ENCODE measurements at places on chromosomes 13 and 19.

GRCh38 chr19:50794876-50795663 is 4.9 kb downstream of the ACP4 start:
- DNase-seq = no peak

DNA sequence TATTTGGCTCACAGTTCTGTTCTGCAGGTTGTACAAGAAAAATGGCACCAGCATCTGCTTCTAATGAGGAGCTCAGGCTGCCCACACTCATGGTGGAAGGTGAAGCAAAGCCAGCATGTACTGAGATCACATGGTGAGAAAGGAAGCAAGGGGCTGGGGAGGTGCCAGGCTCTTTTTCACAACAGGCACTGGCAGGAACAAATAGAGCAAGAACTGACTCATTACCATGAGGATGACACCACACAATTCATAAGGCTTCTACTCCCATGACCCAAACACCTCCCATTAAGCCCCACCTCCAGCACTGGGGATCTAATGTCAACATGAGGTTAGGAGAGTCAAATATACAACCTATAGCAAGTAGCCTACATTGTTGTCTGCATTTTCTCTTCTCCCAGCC is 522.6 kb downstream of the RFC3 start:
- DNase-seq = no peak

GRCh38 chr19:55578761-55579747 is 1.6 kb downstream of the ZNF579 start:
- peak; percentile 39 for DNase-seq

DNA sequence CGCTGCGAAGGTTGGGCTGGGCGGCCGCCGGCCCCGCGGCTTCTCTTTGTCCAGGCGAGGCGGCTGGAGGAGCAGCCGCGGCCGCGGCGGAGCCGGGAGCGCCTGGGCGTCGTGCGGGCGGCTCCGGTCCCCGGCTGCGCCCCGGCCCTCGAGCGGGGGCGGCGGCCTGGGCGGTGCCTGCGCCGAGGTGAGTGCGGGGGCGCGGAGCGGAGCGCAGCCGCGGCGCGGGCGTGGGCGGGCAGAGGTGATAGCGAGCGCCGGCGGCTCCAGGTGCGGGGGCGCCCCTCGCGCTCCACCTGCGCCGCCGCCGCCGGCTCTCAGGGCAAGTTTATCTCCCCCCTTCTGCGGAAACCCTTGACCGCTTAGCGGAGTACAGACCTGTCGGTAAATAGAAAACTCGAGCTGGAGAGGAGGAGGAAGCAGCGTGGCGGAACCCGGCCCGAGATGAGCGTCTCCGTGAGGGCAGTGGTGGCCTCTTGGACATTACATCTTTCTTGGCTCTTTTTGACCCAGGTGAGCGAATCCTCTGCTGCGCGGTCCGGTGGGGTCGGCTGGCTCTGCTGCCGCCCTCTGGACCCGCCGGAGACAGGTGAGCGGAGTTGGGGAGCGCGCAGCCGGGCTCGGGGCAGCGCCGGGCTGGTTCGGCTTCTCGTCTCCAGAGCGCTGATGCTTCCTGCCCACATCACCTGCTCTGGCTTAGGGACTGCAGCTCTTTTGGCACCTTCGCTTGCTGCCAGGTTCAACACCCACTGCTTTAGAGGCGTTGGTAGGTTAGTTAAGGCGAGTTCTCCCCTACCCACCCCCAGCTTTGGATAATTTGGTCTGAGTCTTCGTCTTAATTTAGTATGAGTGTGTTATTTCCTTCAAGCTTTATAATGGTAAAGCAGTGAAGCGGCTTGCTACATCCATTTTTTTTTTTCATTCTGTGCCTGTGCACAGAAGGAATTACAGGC is at the start of gene MTUS2:
Gene MTUS2, plus strand, starts transcription at position 241 of the 953 bp plus-strand sequence.
- DNase-seq = no peak

GRCh38 chr19:1168572-1169410 is 5.3 kb downstream of the SBNO2 start:
- DNase-seq = no peak

DNA sequence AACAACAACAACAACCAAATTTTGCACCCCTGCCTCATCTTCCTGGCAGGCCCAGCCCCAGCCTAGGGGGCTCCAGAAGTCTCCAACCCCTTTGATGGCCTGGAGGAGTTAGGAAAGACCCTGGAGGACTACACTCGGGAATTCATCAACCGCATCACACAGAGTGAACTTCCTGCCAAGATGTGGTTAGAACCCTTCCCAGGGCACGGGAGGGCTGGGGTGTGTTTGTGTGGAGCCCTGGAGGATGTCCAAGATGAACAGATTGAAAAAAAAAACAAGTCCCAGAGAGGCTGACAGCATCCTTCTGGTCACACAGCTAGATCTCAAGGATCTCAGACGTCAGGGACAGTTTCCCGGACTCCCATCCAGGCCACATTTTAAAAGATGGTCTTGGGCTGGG is 13.3 kb downstream of the APOC1 start:
- no peak for DNase-seq

DNA sequence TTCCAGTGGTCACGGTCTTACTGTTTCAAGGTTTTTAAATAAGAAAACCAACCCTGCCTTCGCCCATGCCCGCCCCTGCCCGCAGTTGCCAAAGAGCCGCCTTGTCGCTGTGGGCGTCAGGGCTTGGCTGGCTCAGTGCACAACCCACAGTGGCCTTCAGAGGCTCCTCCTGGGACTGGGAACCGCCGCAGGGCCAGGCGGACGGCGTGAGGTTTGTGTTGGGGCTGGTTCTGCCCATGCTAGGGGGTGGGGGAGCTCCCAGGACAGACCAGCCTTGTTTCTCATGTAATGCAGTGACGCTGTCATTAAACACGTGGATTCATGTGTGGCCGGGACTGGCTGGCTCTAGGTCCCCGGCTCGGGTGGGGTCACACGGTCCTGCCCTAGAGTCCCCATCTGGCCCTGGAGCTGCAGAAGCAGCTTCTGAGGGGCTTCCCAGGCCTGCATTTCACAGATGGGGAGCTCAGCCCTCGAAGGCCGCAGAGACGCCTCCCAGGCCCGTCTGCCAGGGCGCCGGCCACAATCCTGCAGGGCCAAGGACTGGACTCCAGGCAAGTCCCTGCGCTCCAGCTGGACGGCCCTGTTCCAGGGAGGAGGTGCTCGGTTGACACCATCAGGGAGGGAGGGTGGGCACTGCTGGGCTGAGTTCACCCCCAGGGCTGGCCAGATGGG is 2.4 kb upstream of the TEKTIP1 start:
- peak; percentile 74 for DNase-seq

GRCh38 chr19:40231544-40232424 is 5.3 kb upstream of the CCNP start:
- DNase-seq = peak; percentile 61

- no peak for DNase-seq
These were observed 87.6 kb upstream of the STK24 start for GRCh38 chr13:98664510-98664909.

GRCh38 chr19:58007285-58007684 is 4.7 kb upstream of the ZNF606 start:
- no peak for DNase-seq

DNA sequence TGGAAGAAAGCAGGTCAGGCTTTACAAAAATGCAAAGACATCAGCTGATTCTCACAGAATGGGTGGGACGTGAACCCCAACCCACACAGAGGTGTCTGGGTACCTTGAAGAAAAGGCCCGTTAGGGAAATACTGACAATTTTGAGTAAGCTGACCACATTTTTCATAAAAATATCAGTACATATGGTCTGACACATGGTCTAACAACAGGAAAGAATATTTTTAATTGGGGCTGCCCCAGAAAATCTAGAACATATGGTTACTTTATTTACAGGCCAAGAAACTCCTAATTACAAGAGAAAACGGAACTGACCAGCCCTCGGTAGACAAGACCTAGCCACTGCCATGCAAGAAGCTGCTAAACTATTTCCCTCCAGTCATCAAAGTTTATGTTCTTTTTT is 48.7 kb upstream of the ITM2B start:
- DNase-seq = no peak

GRCh38 chr13:49643035-49643646 is 14.8 kb downstream of the ARL11 start:
- DNase-seq = no peak

DNA sequence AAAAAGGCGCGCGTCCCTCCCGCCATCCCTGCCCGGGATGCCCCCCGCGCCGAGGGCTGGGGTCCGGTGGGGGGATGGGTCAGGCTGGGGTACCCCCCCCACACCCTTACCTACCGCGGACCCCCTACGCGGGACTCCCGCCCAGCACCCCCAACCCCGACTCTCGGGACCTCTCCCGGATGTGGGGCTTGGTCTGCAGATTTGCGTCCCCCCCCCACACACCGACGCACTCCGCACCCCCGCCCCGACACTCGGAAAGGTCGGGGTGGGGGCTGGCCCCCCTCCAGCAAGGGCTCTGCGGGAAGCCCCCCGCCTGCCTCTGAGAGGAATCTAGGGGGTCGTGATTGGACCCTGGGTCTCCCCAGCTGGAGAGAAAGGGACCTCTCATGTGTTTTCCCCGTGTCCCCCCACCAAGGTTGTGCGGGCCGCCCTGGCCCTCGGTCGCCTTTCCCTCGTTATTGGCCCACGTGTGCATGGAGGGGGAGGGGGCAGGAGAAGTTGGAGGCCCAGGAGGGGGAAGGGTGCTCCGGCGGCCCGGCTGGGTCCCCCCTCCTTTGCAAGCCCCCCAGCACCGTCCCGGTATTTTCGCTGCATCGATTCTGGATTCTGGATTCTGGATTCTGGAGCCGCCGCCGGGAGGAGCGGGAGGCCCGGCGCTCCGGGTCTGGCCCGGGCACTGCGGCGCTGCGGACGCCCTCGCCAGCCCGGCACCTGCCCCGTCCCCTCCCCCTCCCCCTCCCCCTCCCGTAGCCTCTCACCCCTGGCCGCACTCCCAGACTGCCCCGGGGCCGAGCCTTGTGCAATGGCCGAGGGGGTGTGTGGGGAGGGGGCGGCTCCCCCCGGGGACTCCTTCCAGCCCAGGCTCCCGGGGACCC is 607 bp downstream of the NFIC start:
- peak; percentile 77 for DNase-seq

GRCh38 chr13:42876887-42877545 is 95.6 kb downstream of the FAM216B start:
- no peak for DNase-seq
